ENCODE measurements at places on chromosomes 7 and 10. TPM values are rescaled to one million over a fixed set of nuclear protein-coding genes. Genes with fewer than 3 reads are reported as not detected.

GRCh38 chr7:77913977-77914607 is 115.5 kb downstream of the PHTF2 start:
- peak overlapping the region; percentile 15 for H3K27ac ChIP-seq
- H3K4me1 ChIP-seq: peaks cover 6% of the 10 kb centered on the region
- peaks cover 3% of the 10 kb centered on the region for H3K36me3 ChIP-seq

DNA sequence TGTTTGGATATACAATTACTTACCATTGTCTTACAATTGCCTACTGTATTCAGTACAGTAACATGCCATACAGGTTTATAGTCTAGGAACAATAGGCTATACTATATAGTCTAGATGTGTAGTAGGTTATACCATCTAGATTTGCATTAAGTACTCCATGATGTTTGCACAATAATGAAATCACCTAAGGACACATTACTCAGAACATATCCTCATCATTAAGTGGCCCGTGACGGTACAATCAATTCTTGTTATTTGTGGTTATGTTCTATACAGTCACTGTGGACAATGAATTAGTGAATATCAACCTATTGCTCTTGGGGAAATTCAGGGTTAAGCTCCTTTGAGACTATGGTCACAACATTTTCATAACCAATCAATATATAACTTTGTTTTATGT is 75.6 kb downstream of the MICU1 start:
- H3K27ac ChIP-seq: no peak overlapping the region
- no peak overlapping the region for H3K4me3 ChIP-seq
- DNase-seq: no peak
- no peaks in the 10 kb centered on the region for H3K27me3 ChIP-seq
- no peaks in the 10 kb centered on the region for H3K4me1 ChIP-seq

DNA sequence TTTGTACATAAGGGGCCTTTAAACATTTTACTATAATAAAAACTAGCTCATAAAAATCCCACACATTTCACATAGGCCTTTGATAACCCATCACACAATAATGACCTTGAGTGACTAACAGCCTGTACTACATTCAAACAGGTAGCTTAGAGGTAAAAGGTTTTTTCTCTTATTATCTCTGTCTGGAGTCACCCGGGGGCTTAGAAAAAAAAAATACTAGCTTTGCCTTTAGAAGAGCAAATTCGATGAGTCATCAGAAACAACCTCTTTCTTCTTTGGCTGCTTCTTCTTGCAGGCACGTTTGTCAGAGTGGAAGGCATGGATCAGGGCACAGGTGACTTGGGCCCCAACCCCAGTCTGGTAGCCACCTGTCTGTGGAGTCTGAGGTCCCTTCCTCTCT is 43.4 kb upstream of the ADO start:
- H3K27ac ChIP-seq: no peak overlapping the region
- H3K4me1 ChIP-seq: no peaks in the 10 kb centered on the region
- H3K4me3 ChIP-seq: no peak overlapping the region
- no peaks in the 10 kb centered on the region for H3K27me3 ChIP-seq
- no peaks in the 10 kb centered on the region for H3K36me3 ChIP-seq

- DNase-seq: no peak
- no peak overlapping the region for H3K4me3 ChIP-seq
- H3K4me1 ChIP-seq: no peaks in the 10 kb centered on the region
- no peaks in the 10 kb centered on the region for H3K27me3 ChIP-seq
- no peak overlapping the region for H3K27ac ChIP-seq
Observed at GRCh38 chr7:40243076-40243475, 108.3 kb downstream of the SUGCT start.

GRCh38 chr10:127283576-127283975 is 87.2 kb upstream of the INSYN2A start:
- H3K27ac ChIP-seq: no peak overlapping the region
- H3K4me1 ChIP-seq: peaks cover under 1% of the 10 kb centered on the region
- H3K36me3 ChIP-seq: no peaks in the 10 kb centered on the region
- H3K4me3 ChIP-seq: no peak overlapping the region

DNA sequence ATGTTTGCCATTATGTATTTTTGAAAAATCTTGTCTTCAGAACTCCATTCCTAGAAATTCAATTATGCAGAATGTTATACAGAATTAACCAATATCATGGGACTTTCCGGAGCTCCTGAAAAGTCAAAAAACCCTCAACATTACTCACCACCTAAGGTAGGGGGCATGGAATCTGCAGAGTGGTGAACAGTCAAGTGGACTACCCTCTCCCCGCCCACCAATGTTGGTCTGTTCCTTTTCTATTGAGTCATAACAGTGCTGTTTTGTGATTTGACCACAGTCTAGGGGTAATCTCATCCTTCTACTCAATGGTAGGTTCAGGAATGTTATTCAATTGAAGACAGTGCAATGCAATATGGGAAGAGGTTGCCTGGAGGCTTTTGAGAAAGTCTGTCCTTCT is 130.5 kb upstream of the HABP2 start:
- no peak overlapping the region for H3K27ac ChIP-seq
- H3K36me3 ChIP-seq: no peaks in the 10 kb centered on the region
- no peak for DNase-seq
- H3K4me1 ChIP-seq: no peaks in the 10 kb centered on the region

The CCT6A gene
- polyA plus RNA-seq: 193 TPM

The TMEM270 gene
- not detected for polyA plus RNA-seq

GRCh38 chr10:33331379-33331694 is 3.1 kb downstream of the NRP1 start:
- no peak for DNase-seq
- H3K4me3 ChIP-seq: peak overlapping the region; percentile 69
- no peaks in the 10 kb centered on the region for H3K36me3 ChIP-seq
- H3K4me1 ChIP-seq: peaks cover 12% of the 10 kb centered on the region

DNA sequence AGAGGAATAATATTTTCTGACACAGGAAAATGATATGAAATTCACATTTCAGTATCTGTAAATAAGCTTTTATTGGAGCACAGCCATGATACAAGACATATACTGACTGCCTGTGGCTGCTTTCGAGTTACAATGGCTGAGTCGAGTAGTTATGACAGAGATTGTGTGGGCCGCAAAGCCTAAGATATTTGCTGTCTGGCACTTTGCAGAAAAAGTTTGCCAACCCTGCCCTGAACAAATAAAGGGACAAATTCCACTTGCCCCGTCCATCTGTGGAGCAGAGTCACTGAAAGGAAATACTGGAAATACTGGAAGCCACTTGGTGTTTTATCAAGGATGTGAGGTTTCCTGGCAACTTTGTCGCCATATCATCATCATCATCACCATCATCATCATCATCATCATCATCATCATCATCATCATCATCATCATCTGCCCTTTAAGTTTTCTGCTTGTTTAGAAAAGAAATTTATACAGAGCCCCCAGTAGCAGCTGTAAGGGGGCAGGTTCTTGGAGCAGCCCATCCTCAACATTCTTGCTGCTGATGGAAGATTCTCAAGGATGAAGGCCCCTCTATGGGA is 85.8 kb downstream of the TCF7L2 start:
- no peak for DNase-seq
- H3K4me1 ChIP-seq: no peaks in the 10 kb centered on the region
- no peak overlapping the region for H3K4me3 ChIP-seq

Measured in spinal cord (tissue), 10 donors.